ENCODE measurements at places on chromosomes 5 and 9.

- no peak for DNase-seq
These were observed at the start of gene ARID3C for GRCh38 chr9:34628656-34629490. Gene ARID3C (minus strand): TSS chr9:34629066. CDS start chr9:34628014, 1,052 bp downstream.

DNA sequence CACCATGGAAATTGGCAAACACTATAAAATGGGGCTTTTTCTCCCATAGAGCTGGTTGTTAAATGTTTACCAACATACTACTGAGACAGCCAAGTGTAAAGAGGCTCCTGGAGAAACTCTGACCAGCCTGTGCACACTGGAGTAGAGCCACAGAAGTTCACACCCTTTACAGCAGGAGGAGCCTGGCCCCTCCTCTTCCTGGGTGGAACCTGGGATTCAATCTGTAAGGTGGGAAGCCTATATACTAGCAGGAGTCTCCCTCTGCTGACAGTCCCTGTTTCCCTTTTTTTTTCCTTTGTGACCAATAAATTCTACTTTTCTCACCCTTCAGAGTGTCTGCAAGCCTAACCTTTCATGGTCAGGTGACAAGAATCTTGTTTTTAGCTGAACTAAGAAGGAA lies 10.4 kb upstream of the SLC30A5 start:
- no peak for DNase-seq

DNA sequence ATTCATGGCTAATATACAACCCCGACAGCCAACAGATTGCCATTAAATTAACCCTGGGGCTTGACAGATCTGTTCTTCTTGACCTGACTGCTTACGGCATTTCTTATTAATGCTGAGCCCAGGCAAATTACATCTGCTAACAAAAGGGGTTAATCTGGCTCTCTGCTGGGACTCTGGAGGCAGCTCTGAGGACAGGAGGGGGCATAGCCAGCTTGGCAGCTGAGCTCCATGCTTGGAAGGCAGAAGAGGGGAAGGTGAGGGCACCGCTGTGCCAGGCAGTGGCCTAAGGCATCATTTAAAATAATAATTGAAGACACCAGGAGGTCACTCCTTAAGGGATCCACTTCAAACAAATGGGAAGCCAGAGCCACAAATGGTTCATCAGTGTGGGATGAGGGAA lies 126.0 kb upstream of the GPR151 start:
- DNase-seq = no peak

DNA sequence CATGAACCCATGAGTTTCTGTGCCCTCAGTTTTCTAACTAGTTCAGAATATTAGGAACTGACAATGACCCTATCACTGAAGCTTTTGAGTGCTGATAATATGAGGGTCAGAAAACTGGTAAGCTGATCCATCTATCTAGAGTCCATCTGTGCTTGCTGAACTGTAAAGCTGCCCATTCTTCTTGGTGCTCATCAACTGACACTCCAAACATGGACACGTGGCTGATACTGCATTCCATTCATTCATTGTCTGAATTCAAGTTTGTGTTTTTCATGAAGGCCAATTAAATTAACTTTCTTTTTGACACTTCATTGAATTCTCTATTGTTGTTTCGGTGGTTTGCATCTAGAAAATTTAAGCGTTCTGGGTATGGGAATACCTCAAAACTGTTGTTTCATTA lies 17.6 kb downstream of the NREP start:
- DNase-seq = no peak

DNA sequence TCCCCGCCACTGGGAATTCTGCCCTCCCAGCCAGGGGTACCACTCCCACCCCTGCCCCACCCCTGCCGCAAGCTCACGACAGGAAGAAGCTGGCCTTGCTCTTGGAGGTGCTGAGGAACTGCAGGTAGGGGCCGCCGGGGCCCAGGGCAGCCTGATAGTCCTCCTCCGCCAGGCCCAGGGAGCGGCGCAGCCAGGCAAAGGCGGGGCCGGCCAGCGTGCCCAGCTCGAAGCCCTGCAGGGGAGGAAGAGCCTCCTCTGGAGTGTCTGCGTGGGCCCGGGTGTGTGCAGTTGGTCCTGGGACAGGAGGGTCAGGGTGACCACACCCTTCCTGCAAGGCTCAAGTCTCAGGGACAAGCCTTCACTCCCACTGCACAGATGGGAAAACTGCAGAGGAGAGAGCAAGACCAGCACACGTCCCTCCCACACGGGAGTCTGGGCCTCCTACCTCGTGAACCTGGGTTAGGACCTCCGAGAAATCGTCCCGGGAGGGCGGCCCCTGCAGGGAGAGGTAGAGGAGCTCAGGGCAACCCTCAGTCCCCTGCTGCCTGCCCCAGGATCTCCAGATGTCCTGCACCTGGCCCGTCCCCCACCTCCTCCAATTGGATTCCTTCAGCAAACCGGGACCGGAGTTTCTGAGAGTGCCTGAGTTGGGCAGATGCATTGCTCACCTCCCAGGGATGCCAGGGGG lies 2.4 kb downstream of the PIP5KL1 start:
- no peak for DNase-seq

DNA sequence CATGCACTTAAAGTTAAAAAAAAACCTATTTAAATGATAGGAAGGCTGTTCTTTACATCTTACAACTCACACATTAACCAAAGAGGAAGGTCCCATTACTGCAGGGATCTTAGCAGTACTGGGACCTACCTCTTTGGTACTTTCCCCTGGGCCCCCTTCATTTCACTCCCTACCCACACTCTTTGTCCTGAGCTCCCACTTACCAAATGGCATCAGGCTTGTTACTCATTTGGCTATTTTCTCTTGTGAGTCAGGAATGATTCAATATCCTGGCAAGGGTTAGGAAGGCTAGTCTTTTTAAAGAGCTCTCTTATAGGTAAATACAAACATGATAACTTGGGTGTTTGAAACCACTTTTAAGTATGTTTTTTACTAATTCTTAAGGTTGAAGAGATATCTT lies 117.4 kb upstream of the ELL2 start:
- DNase-seq = no peak

GRCh38 chr9:109766351-109766750 lies 13.6 kb upstream of the PALM2AKAP2 start:
- no peak for DNase-seq

GRCh38 chr5:126544087-126544740 lies 50.8 kb downstream of the ALDH7A1 start:
- DNase-seq = no peak

DNA sequence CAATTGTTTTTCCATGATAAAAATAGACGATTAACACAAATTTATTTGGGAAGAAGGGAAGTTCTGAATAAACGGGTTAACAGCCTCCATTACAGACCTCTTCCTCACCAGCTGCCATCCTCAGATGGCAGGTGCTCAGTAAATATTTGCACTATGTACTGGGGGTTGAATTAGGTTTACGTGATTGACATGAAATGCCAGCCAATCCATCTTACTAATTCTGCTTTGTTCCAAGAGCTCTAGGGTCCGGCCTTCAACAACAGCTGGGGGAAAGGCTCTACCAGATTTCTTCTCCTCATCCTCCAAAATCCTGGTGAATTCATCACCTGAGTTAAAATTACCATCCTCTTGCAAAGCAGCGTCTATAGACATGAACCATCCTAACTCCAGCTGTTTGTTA lies 104.6 kb downstream of the MTX3 start:
- no peak for DNase-seq

DNA sequence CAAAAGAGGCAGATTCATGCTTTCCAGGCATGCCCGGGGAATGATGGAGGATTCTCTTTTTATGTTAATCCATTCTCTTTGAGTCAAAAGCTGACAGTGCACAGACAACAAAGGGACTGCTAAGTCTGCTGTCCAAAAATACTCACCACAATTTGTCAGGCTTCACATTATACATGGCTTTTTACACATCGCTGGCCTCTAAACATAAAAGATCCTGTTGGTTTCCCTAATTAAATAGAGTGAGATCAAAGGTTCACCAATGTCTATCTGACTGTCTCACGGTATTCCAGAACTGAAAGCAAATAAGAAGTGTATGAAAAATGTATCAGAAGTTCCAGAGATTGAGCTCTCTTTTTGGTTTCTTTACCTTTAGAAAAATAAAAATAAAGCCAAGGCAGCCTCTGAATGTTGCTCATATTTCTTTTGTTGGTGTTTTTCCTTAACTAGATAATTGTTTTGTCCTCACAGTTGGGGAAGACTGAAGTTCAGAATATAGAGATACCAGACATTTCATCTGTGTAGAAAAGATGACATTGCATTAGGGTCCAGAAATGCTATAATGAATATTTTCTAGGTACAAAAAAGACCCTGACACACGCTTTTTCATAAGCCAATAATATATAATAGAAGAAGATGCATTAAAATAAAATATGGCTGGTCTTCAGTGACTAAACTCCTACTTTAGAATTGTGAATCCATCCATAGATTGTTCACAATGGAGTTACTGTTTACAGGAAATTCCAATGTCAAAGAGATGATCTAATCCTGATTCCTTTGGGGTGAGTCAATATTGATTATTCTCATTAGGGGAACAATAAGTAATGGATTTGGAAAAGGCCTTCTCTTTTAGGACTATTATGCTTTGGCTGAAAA lies 688.2 kb upstream of the CDH6 start:
- DNase-seq = no peak

GRCh38 chr5:15013654-15014463 lies 142.3 kb upstream of the ANKH start:
- peak; percentile 50 for DNase-seq

GRCh38 chr5:53323511-53323910 lies 156.9 kb upstream of the FST start:
- no peak for DNase-seq

DNA sequence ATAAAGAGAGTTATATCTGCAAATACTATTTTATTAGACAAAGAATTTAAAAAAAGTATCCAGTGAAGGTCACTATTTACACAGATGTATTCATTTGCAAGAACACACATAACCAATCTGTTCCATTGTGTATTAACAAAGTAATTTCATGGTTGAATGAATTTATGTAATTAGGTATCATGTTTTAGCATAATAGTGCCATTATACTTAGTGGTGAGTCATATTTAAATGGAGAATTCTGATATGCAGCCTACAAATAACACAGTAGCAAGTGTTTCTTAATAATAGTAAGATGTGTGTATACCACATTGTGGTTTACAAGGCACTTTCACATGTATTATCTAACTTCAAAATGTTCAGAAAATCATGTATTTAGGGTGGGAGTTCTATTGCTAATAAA lies 1028.5 kb upstream of the ACO1 start:
- no peak for DNase-seq

GRCh38 chr5:166493612-166494011 lies 1797.8 kb upstream of the WWC1 start:
- no peak for DNase-seq

- DNase-seq = no peak
These were observed 99.3 kb upstream of the ZNF366 start for GRCh38 chr5:72606525-72606924.

GRCh38 chr9:92349771-92350739 lies 24.3 kb downstream of the CENPP start:
- peak; percentile 41 for DNase-seq

- DNase-seq = no peak
These were observed 17.8 kb downstream of the ITK start for GRCh38 chr5:157198277-157198986.

GRCh38 chr5:124859556-124860290 lies 113.3 kb upstream of the ZNF608 start:
- no peak for DNase-seq

Measured in right renal pelvis (tissue), 4 donors.